ENCODE measurements at places on chromosomes 7 and 10. TPM values are rescaled to one million over a fixed set of nuclear protein-coding genes. Genes with fewer than 3 reads are reported as not detected.

COL26A1 gene
- 0.36 TPM for total RNA-seq

OLAH gene
- 0.40 TPM for total RNA-seq

OPTN gene
- 52.6 TPM for total RNA-seq

UCMA gene
- not detected for total RNA-seq

NRG3 gene
- total RNA-seq, result not detected

GDF2 gene
- total RNA-seq, result not detected

LAMB1 gene
- 104 TPM for total RNA-seq

TAS2R16 gene
- not detected for total RNA-seq

FOXP2 gene
- not detected for total RNA-seq

PRPS1L1 gene
- total RNA-seq, result not detected

SGCE gene
- 51.5 TPM for total RNA-seq

All from A549 treated with GW870086 at 1 μM for 4 hours (cell line).